Brain pericyte (primary cell): ENCODE measurements at places on chromosomes 1 and 21.

- no peak for DNase-seq
Observed at GRCh38 chr1:156247460-156248322, at the start of gene PAQR6. PAQR6 (minus strand) TSS chr1:156248056; CDS start chr1:156246731, 1,325 bp downstream.

DNA sequence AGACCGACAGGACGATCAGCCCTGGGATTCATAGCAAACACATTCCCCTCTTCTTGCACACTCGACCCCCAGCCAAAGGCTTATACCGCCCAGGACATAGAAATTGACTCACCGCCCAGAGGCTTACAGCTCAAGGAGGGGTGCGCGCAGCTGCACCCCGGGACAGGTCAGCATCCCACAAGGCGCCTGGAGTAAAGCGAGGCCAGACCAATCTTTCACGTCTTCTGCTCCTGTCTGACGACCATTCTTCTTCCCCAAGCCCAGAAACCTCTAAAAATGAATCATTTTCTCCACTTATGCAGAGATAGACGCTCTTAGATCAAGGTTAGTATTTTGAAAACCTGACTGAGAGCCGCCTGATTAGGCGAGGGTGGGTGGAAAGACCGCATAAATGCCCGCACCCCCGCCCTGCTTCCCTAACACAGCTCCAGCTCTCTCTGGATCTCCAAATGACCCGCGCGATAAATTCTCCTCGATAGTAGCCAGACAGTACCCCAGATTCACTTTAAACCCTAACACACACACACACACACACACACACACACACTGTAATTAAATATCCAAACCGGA is 1.9 kb upstream of the LHX8 start:
- DNase-seq = no peak

- DNase-seq = no peak
Observed at GRCh38 chr1:166908942-166909341, 32.9 kb upstream of the TADA1 start.

GRCh38 chr1:53081384-53082066 is 19.5 kb downstream of the PODN start:
- no peak for DNase-seq

DNA sequence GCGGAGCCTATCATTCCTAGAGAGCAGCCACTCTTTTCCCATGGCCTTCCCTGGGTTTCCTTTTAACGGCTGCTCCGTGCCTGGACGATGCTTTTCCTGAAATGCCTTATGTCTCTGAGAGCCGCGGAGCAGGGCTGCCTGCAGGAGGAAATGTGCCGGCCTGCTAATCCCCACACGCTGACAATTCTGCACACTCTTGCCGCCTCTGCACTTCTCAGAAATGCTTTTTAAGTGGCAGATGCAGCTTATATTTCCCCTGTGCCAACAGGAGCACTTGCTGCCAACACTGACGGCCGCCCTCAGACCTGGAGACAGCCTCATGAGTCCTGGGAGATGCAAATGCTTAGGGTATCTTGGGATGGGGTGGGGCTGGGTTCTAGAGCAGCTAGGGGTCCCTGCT is 253.2 kb downstream of the GRIK3 start:
- DNase-seq = no peak

- no peak for DNase-seq
Observed at GRCh38 chr1:245809361-245809760, 654.6 kb downstream of the KIF26B start.

- DNase-seq = no peak
Observed at GRCh38 chr1:50237056-50237455, 128.3 kb downstream of the ELAVL4 start.

DNA sequence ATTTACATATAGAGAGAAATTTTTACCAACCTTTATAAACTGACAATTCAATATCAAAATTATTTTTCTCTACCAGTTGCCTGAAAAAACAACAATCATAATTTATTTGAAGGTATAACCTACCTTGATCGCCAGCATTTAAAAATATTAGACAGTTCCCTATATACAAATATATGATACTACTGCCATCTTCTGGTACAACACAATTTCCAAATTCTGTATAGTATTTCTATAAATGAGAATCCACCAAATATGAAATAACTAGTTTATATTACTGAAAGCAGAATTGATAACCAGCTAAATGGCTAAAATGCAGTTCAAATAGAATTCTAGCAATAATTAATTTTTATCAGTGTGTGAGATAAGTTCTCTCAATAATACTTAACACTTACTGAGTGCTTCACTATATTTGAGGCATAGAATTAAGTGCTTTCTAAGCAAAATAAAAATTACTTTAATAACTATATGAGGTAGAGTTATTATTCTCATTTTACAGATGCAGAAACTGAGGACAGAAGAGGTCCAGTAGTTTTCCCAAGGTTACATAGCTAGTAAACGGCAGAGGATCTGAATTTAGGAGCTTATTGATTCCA is 75.6 kb downstream of the PIGK start:
- no peak for DNase-seq

- no peak for DNase-seq
Observed at GRCh38 chr1:69878338-69878737, 310.6 kb downstream of the LRRC7 start.

DNA sequence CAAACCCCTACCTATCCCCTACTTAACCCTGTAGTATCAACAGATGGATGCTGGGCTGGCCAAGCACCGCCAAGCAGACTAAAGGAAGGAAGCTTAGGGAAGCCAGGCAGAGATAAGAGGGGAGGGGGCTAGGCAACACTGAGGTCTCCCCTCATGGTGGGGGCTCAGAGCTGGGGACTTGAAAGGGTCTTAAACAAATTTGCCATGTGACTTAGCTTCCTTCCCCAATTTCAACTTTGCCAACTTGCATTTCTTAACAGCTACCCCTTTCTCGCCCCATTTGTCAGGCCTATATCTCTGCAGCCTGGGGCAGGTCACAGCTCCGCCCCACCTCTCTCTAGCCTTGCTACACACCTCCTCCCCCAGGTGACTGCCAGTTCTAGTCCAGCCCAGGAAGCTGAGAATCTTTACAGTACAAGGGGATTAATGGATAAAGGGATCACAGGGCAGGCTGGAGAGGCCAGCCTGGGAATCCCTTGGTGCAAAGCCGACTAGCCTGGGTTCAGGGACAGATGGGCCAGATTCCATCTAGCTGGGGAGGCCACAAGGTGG is 3.4 kb downstream of the KIF21B start:
- no peak for DNase-seq

DNA sequence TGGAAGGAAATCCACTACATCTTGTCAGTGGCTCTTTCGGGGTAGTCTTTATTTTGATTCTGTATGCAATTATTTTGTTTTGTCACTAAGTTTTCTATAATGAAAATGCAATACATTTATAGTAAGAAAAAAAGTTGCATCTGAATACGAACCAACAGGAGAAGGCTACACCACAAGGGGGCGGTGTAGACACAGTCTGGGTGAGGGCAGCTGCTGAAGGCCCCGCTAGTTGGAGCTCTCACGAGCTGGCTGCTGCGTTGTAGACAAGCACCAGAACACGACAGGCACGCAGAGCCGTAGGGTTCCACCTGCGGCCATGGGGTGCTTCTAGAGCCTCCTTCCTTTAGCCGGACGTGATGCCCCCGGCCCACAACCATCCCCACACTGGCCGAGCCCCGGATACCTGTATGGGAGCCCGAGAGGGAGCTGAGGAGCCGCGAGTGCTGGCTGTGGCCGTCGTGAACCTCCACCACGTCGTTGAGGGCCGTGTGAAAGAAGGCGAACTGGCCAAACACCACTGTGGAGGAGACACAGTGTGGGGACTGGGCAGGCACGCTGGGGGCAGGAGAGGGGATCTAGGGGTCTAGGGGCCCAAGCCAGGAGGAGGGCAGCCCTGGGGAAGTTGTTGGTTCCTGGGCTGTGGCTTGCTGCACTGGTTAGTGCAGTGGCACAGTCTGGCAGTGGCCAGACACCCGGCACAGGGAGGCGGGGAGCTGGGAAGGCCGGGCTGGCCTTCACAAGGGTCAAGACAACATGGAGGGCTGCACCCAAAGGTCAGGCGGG is 160.8 kb downstream of the ZSCAN20 start:
- DNase-seq = peak; percentile 37

- DNase-seq = no peak
Observed at GRCh38 chr1:240737298-240737697, 125.3 kb upstream of the GREM2 start.

DNA sequence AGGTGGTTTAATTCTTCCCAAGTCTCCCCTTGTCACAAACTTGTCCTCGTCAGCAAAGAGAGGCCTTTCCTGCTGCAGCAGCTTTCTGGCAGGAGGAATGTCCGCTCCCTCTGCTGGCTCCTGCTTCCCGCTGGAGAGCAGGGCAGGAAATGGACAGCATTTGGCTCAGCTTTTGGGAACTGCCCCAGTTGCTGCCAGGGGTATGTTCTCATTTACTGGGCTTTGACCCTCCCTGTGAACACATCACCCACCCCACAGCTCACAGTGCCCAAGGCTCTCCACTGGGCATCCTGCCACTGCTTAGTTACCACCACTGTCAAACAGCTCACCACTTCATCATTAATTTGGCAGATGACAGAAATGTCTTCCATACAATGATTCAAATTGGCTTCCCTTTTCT is 75.4 kb downstream of the MRPL37 start:
- DNase-seq = no peak

DNA sequence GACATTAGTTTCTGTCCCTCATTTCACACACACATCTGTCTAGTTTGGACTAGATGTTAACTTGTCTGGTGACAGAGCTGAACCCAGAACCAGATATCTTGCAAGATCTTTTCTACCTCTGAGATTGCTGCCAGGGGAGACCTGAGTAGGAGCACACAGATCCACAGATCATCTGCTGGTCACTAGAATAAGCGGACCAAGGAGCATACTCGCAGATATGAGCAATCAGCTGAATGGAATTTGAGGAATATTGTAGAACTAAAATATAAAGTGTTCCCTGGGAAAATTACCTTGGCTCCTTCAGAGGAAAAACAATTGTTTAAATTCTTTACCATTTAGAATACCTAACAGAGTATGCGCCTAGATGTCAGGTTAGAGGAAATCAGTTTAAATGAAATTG is 90.7 kb downstream of the TNFSF18 start:
- DNase-seq = no peak

- DNase-seq = no peak
Observed at GRCh38 chr1:23772854-23773242, 5.4 kb upstream of the PITHD1 start.

- no peak for DNase-seq
Observed at GRCh38 chr1:84704872-84705417, 14.7 kb upstream of the SSX2IP start.

DNA sequence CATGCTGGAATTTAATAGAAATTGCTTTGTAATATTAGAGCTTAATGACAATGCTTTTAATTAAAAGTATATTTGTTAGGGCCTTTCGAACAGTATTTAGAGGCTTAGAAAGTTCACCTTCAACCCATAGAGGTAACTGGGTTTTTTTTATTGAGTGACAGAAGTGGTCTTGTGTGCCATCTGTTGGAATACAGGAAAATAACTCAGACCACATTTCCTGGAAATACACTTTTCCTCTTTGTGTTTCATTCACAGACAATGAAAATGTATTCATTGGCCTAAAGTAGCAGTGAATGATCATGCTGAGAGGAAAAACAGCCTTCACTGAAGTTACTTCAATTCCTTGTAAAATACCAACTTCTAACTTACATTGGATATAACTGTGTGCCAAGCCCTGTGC is 83.6 kb upstream of the L1TD1 start:
- no peak for DNase-seq
